ENCODE measurements at places on chromosomes 11 and 22. TPM values are rescaled to one million over a fixed set of nuclear protein-coding genes. Genes with fewer than 3 reads are reported as not detected.

Gene FAM180B
- polyA plus RNA-seq: not detected

Gene TMEM25
- polyA plus RNA-seq: 19.2 TPM

Gene CHKB
- polyA plus RNA-seq: 350 TPM

Gene TMPRSS6
- polyA plus RNA-seq: not detected

Gene TH
- not detected for polyA plus RNA-seq

Gene GDPD5
- polyA plus RNA-seq: 24.0 TPM

Gene NRGN
- 11.0 TPM for polyA plus RNA-seq

Gene HINFP
- polyA plus RNA-seq: 60.6 TPM

Gene E2F8
- 0.24 TPM for polyA plus RNA-seq

Gene OR52I1
- polyA plus RNA-seq: not detected

Gene SLC17A6
- polyA plus RNA-seq: not detected

Gene NDUFS3
- polyA plus RNA-seq: 78.5 TPM

Gene DENND6B
- 3.6 TPM for polyA plus RNA-seq

Gene PACSIN3
- not detected for polyA plus RNA-seq

Gene GPHA2
- 2.8 TPM for polyA plus RNA-seq

Gene OSM
- 9.6 TPM for polyA plus RNA-seq

Gene SLC22A6
- not detected for polyA plus RNA-seq

Gene TMEM132A
- 1.2 TPM for polyA plus RNA-seq

Gene CYTH4
- polyA plus RNA-seq: 194 TPM

Gene NPAS4
- not detected for polyA plus RNA-seq

Gene IL17RA
- polyA plus RNA-seq: 7.0 TPM

Gene GAS2
- polyA plus RNA-seq: 2.1 TPM

Gene CRYBB3
- polyA plus RNA-seq: not detected

Gene MS4A7
- polyA plus RNA-seq: 10.6 TPM

Gene SORL1
- polyA plus RNA-seq: 21.0 TPM

Gene CHRDL2
- polyA plus RNA-seq: not detected

Gene MRGPRX4
- not detected for polyA plus RNA-seq

Gene TMA7B
- 1.5 TPM for polyA plus RNA-seq

Gene NUDT8
- 8.4 TPM for polyA plus RNA-seq

Gene SAA1
- not detected for polyA plus RNA-seq

Gene APBB1
- 23.8 TPM for polyA plus RNA-seq

Gene MRGPRE
- polyA plus RNA-seq: not detected

Gene NXPE2
- polyA plus RNA-seq: not detected

Gene SERHL2
- 7.3 TPM for polyA plus RNA-seq

Gene MMP13
- polyA plus RNA-seq: not detected

Gene LRRC56
- 11.8 TPM for polyA plus RNA-seq

Gene EFCAB6
- not detected for polyA plus RNA-seq

Gene GAL
- not detected for polyA plus RNA-seq

Measured in B cell (primary cell).